ENCODE measurements at places on chromosomes 6 and 20.

GRCh38 chr20:58829531-58829941 is 21.2 kb downstream of the GNAS-AS1 start:
- DNase-seq, result no peak

DNA sequence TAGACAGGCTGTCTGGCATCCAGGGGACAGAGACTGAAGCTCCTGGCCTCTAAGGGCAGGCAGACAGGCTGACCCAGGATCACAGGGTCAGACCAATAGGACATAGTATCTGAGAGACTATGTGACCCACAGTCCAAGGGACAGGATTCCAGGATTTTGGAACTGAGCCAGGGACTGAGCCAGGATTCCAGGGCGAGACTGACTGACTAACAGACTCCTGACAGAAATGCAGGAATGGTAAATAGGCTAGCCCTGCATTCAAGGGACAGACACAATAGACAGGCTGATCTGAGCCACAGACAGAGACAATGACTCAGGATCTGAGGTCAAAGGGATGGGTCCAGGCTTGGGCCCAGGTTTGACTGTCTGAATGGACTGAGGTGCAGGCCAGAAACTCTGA is 19.8 kb downstream of the XKR7 start:
- DNase-seq, result no peak

- peak; percentile 30 for DNase-seq
Measured at GRCh38 chr20:20362774-20363433, 5.0 kb upstream of the INSM1 start.

GRCh38 chr6:33088258-33088930 is 12.6 kb downstream of the HLA-DPB1 start:
- DNase-seq, result no peak

DNA sequence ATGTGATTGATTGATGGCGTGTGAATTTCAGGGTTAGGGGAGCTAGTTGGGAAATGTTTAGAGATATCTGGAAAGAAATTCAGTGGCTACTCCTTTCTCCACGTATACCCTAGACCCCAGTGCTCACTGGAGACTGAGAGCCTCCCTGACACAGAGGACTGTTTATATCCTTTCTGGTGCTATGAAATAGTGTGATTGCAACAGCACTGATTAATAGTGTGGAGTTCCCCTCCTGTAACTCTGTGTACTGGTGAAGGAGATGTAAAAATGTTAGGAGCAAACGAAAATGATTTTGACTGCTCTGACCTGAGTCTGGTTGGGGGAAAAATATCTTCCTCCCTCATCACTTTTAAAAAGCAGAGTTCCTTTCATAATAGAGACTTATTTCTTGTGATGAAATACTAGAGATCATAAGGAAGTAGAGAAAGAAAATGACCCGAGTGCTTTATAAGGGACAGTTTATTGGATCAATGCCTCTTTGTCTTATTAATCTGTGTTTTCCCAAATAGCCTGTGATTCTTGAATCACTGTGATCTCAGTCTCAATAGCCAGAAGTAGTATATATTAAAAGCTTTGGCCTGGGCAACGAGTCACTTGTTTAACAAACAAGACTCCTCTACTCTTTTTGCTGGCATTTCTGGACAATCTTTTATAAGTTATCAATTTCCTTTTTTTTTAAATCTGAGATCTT is 92.3 kb downstream of the RNF182 start:
- DNase-seq, result no peak

DNA sequence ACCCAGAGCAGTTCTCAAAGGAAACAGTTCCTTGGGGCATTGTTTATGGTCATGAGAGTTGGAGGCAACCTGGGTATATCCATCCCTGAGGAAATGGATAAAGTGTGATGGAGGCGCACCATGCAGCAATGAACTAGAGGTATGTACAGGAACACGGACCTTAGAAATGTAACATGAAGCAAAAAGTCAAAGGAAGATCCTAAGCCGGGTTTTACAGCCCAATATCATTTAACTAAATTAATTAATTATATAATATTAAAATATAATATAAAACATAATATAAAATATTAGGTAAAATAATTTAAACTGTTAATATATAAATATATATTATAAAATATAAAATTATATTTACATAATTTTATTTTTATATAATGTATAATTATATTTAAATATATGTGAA is 44.1 kb upstream of the RNF8 start:
- DNase-seq, result no peak

DNA sequence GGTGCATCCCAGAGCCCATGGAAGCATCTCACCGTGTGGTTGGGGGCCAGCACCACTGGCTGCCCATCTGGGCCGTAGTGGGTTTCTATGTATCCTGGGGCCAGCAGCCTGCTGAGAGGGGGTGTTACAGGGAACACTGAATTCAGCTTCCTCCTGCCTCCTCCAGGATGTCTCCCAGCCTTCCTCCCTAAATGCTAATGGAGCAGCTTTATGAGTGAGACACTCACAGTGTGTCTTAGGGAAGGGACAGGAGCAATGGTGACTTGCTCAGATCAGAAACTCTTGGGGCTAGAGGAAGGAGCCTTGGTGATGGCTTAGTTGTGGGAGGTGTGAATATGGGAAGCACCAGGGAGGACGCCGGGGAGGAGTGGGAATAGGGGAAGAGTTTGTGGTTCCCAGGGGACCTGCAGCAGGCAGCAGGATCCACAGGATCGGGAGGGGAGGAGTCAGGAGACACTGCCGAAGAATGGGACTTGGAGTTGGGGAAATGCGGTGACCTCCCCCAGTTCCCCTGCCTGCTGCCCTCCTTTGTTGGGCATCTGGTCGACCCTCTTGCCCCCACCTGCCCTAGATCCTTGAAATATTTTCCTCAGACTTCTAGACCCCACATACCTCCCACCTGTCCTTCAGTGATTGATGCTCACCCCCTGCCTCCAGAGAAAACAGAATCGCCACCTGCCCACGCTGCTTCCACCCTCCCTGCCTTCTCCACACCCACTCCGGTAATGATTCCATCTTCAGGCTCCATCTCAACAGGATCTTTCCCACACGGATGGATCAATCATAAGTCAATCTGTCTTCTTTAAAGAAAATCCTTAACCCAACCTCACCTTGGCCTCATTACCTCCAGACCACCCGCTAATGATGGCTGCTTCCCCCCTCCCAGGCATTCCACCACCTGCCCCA is 6.6 kb downstream of the ADAM33 start:
- DNase-seq, result no peak

GRCh38 chr6:109242029-109242428 is 140.2 kb downstream of the CD164 start:
- DNase-seq, result no peak

- DNase-seq, result no peak
Measured at GRCh38 chr6:109284675-109285074, 97.6 kb downstream of the CD164 start.

DNA sequence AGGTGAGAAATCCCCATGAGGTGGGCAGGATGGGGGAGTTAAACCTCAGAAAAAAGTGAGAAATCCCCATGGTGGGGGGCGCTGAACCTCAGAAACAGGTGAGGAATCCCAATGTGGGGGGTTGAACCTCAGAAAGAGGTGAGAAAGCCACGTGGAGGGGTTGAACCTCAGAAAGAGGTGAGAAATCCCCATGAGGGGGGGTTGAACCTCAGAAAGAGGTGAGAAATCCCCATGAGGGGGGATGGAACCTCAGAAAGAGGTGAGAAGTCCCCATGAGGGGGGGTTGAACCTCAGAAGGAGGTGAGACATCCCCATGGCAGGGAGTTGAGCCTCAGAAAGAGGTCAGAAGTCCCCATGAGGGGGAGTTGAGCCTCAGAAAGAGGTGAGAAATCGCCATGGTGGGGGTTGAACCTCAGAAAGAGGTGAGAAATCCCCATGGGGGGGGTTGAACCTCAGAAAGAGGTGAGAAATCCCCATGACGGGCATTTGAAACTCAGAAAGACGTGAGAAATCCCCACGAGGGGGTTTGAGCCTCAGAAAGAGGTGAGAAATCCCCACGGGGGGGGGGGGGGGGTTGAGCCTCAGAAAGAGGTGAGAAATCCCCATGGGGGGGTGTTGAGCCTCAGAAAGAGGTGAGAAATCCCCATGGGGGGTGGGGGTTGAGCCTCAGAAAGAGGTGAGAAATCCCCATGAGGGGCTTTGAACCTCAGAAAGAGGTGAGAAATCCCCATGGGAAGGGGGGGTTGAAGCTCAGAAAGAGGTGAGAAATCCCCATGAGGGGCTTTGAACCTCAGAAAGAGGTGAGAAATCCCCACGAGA is 14.3 kb upstream of the GOPC start:
- DNase-seq, result no peak

DNA sequence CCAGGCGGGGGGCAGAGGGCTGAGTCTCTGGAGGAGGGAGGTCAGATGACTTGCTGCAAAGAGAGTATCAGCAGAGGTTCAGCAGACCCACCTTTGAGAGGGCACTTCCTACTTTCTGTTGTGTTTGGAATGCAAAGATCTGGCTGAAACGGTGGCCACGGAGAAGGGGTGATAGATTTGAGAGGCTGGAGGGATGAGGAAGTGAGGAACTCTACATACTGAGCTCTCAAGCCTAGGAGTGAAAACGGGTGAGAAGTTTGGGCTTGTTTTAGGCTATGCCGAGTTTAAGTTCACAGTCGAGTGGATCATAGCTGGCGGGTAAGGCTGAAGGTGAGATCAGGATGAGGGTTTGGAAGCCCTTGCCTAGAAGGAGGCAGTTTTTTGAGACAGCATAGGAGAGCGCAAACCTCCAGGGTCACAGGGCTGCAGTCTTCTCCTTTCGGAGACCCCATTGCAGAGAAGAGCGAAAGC is 477 bp upstream of the ITPA start:
- DNase-seq, result peak; percentile 33

DNA sequence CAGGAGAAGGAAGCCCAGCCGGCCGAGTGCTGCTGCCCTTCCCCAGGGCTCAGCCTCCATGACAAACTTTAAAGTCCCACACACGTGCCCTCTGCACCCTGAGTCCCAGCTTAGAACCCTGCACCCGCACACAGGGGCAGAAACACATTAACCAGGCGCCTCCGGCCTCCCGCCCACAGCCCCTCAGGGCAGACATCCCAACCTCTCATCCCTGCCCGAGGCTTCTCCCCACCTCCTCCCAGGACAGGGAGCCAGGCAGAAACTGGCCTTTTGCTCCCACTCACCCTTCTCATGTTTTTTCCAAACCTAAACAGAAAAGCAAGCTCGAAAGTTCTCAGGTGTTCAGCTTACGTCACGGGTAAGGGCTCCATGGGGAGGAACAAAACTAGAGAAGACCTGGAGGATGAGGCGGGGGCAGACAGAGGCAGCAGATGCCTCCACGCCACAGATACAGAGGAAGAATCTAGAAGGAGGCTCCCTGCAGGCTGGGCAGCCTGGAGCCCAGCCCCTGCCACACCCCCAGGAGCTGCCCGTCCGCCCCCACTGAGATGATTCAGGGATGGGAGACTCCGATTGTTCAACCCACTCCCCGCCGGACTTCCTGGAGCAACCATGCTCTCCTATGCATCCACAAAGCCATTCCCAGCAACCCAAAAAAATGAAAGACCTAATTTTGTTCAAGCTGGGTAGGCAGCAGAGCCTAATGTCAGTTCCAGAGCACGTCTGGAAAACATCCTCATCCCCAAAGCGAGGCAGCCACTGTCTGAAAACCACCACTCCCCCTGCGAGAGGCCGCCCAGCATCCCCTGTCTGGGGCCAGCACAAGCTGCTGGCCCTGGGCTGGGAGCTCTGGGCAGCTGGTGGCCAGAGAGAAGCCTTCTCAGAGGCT is 8.8 kb downstream of the KCNQ2 start:
- DNase-seq, result no peak

GRCh38 chr20:21433329-21433890 is 36.1 kb upstream of the NKX2-4 start:
- no peak for DNase-seq

DNA sequence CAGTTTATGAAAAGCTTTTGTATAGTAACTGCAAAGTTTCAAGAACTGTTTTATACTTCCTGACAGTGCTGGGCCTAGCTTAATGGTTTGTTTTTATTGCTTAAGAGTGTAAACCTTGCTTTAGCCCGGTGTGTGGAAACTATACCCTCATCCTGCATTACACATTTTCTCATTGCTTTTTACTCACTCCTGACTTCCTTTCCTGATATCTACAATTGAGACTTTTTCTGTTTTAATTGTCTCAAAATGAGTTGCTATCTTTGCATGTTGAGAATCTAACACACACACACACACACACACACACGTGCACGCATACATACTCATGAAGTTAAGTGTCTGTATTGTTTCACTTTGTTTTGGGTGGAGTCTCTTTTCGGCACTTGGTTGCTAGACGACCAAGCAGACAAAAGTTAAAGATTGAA is 16.7 kb downstream of the BMP2 start:
- no peak for DNase-seq

GRCh38 chr20:45987108-45987780 is 15.2 kb upstream of the ZNF335 start:
- DNase-seq, result peak; percentile 73

- no peak for DNase-seq
Measured at GRCh38 chr6:8829796-8830195, 394.5 kb upstream of the SLC35B3 start.

DNA sequence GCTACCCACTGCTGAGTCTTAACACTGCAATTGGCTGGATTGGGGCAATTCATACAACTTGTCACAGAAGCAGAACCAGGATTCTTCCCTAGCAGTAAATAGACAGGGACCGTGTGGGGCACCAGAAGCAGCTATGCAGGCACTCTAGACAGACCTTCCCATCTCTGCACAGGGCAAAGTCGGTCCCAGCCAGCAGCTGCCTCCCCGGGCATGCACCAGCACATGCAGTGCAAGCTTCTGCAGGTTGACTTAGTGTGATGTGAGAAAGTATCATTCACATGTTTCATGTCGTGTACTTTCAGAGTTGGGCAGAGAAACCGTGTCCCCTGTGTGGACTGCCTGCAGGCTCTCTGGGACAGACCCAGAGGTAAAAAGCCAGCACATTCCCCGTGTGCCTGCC is 98.0 kb upstream of the FOXA2 start:
- DNase-seq, result no peak

GRCh38 chr6:45642331-45643125 is 264.8 kb upstream of the SUPT3H start:
- DNase-seq, result no peak

DNA sequence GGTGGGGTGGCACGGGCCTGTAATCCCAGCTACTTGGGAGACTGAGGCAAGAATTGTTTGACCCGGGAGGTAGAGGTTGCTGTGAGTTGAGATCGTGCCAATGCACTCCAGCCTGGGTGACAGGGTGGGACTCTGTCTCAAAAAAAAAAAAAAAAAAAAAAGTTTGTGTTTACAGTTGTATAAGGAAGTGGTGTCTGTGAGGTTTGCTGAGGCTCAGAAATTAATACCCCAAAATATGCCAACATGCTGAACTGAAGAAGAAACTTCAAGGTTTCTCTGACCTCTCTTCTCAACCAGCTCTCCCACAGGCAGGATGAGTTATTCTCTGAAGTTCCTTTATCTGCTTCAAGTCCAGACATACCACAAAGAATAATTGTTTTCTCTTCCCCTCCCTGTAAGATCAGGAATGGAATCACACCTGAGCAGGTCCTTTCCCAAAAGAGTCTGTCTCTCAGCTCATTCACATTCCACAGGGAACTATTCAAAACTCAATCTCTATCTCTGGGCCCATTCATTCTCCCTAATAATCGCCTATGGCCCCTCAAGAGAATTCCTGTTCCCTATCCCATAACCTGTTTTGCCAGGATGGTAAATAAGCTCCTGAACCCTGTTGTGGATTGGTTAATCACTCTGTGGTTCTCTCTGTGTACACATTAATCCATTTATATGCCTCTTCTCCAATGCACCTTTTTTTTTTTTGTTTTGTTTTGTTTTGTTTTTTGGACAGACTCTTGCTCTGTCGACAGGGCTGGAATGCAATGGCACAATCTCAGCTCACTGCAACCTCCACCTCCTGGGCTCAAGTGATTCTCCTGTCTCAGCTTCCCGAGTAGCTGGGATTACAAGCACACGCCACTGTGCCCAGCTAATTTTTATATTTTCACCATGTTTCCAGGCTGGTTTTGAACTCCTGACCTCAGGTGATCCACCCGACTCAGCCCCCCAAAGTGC is 17.4 kb upstream of the KIFC1 start:
- DNase-seq, result no peak
